ENCODE measurements at places on chromosomes 7 and 10.

- DNase-seq = no peak
Measured at GRCh38 chr10:12235796-12236195, 39.8 kb downstream of the CDC123 start.

DNA sequence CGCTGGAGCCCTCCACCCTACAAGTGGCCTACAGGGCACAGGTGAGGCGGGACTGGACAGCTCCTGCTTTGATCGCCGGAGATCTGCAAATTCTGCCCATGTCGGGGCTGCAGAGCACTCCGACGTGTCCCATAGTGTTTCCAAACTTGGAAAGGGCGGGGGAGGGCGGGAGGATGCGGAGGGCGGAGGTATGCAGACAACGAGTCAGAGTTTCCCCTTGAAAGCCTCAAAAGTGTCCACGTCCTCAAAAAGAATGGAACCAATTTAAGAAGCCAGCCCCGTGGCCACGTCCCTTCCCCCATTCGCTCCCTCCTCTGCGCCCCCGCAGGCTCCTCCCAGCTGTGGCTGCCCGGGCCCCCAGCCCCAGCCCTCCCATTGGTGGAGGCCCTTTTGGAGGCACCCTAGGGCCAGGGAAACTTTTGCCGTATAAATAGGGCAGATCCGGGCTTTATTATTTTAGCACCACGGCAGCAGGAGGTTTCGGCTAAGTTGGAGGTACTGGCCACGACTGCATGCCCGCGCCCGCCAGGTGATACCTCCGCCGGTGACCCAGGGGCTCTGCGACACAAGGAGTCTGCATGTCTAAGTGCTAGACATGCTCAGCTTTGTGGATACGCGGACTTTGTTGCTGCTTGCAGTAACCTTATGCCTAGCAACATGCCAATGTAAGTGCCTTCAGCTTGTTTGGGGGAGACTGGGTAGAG, at the start of gene COL1A2:
Gene COL1A2 (plus strand): TSS at position 459 of the 704 bp plus-strand sequence. CDS start 137 bp downstream, at position 596.
- no peak for DNase-seq

GRCh38 chr7:90111-91063, 102.0 kb upstream of the FAM20C start:
- DNase-seq = no peak

DNA sequence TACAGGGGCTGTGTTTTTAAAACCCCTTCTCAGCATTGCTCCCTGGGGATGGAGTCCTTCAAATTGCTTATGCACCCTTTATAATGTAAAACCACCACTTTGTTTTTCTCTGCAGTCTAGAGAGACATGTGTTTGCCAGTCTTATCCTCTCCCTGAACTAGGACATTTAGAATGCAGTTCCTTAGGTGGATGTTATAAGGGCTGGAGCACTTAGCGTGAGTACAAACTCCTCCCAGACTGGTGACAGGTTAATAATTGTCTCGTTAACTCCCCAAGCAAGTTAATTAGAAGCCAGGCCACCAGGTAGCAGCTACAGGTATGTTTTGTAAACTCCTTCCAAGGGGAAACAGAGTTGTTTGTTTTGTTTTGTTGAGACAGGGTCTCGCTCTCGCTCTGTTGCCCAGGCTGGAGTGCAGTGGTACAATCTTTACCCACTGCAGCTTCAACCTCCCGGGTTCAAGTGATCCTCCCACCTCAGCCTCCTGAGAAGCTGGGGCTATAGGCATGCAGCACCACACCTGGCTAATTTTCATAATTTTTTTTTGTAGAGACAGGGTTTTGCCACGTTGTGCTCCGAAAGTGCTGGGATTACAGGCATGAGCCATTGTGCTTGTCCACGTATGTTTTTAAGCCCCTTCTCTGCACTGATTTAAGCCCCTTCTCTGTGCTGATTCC, 100.2 kb downstream of the FAM107B start:
- no peak for DNase-seq

DNA sequence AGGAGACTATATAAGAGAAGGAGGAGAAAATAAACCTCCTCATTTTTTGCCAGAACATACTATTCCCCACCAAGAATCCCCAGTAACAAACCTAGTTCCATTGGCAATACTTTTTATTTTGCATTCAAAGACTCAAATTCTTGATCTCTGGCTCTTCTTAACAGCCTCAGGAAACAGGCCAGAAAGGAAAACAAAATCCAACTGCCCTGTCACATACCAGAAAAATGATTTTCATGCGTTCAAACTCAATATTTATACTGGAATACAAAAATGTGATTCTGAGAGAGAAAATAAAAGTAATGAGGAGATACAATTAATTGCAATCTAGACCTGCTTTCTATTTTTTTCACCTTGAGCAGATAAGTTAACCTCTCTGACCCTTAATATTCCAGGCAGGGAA, 435.9 kb upstream of the AUTS2 start:
- no peak for DNase-seq

- no peak for DNase-seq
Measured at GRCh38 chr10:116849248-116850057, at the start of gene ENO4. ENO4 (plus strand) TSS chr10:116849499; CDS start chr10:116849567, 68 bp downstream.

DNA sequence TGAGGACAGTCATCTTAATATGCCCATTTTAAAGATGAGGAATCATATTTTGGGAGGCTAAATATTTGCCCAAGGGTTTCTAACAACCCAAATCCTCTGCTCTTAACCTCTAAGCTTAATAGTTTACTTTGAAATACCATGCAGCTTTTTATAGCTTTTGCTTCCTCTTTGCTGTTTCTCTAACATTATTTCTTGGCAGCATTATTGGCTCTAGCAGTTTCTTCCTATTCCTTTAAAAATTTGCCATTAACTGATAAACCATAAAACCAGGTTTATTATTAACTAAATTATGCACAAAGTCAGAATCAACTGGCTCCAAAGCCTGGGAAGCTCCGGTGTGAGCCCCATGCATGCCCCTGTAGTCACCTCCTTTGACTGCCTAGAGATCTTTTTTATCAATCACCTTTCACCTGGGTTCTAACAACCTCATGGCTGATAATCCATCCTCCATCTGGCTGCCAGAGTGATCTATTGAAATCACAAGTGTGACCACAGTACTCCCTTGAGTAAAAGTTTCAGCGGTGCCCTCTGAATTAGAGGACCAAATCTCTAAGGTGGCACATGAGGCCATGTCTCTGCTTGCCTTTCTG, 62.4 kb downstream of the ITGB8 start:
- DNase-seq = no peak

DNA sequence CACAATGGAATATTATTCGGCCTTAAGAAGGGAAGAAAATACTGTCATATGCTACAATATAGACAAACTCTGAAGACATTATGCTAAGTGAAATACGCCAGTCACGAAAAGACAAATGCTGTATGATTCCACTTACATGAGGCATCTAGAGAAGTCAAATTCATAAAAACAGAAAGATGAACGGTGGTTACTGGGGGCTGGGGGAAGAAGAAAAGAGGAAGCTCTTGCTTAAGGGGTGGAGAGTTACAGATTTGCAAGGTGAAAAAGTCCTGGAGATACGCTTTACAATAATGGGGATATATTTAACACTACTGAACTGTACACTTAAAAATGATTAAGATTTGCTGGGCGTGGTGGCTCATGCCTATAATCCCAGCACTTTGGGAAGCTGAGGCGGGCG, 49.0 kb downstream of the PSMC2 start:
- no peak for DNase-seq

GRCh38 chr7:77657427-77658224, 38.6 kb upstream of the RSBN1L start:
- DNase-seq = no peak

GRCh38 chr10:89115876-89116627, 91.1 kb downstream of the CH25H start:
- DNase-seq = no peak

DNA sequence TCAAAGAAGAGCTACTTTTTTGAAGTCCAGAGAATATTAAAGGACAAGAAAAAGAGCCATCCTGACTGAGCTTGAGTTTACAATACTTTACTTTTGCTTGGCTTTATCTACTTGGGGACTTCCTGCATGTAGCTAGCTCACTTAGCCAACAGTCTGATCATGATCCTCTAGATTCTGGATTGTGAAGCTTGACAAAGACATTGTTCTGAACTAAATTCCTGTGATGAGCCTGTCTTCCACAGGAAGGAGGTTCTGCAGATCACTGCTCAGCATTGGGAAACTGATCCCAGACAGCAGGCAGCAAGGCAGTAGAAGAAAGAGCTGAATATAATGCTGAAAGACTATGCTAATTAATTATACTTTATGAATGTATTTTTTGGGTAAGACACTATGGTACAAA, 296.4 kb downstream of the DGKB start:
- no peak for DNase-seq
